NCI-H1930 (cell line): ENCODE measurements at places on chromosomes 11 and 22.
A peak's percentile ranks its signal among the peaks of the same experiment; 100 is the strongest.

GRCh38 chr11:788953-789940 lies 643 bp downstream of the CEND1 start:
- DNase-seq: no peak

GRCh38 chr22:19430890-19431541 lies 517 bp downstream of the HIRA start:
- DNase-seq: no peak

DNA sequence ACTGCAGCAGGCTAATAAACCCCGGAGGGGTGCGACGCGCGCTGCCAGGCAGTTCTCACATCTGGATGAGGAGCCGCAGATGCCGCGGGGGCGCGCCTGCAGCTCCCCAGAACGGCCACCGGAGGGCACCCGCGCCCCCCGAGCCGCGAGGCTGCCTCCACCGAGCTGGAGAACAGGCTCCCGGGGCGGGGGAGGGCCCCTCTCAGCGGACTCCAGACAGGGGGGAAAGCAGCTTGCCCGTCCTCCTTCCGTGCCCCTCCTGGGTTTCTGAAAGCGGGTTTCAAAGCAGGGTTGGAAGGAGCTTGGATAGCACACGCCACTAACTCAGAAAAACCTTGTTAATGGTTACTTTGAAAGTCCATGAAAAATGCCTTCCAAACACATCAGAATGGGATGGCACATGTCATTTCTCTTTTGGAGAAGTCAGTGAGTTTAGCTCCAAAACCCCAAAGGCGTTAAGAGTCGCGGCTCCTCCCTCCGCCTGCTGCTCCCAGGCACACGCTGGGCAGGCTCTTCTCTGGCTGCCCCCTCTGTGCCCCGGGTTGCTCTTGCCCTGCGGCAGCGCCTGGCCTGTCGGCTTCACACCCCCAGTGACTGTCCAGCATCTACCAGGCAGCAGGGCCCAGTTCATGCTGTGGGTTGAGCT lies 317.8 kb downstream of the NTM start:
- peak; percentile 8 for DNase-seq

DNA sequence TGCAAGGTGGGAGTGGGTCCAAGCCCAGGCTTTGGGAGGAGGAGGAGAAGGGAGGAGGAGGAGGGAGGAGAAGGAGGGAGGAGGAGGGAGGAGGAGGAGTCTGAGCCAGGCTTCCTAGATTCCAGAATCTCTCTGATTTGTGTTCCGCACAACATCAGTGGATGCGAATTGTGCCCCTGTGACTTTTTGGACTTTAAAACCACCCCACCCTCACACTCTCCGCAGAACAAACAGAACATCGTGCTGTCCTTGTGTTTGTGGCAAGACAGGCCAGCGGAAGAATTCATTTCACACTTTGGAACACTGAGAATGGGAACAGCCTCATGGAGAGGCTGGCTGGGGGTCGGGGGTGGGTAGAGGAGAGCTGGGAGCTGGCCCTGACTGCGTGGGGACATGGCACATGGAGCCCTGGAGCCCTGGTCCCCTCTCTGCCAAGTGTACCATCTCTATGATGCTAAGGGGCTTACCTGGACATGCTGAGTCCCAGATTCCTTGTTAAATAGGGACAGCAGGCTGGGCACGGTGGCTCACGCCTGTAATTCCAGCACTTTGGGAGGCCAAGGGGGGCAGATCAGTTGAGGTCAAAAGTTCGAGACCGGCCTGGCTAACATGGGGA lies 16.4 kb upstream of the SHANK2 start:
- no peak for DNase-seq

GRCh38 chr22:43852573-43853327 lies 9.6 kb downstream of the SULT4A1 start:
- no peak for DNase-seq

- no peak for DNase-seq
These were observed 42.6 kb upstream of the SHANK2 start for GRCh38 chr11:71294846-71295600.

DNA sequence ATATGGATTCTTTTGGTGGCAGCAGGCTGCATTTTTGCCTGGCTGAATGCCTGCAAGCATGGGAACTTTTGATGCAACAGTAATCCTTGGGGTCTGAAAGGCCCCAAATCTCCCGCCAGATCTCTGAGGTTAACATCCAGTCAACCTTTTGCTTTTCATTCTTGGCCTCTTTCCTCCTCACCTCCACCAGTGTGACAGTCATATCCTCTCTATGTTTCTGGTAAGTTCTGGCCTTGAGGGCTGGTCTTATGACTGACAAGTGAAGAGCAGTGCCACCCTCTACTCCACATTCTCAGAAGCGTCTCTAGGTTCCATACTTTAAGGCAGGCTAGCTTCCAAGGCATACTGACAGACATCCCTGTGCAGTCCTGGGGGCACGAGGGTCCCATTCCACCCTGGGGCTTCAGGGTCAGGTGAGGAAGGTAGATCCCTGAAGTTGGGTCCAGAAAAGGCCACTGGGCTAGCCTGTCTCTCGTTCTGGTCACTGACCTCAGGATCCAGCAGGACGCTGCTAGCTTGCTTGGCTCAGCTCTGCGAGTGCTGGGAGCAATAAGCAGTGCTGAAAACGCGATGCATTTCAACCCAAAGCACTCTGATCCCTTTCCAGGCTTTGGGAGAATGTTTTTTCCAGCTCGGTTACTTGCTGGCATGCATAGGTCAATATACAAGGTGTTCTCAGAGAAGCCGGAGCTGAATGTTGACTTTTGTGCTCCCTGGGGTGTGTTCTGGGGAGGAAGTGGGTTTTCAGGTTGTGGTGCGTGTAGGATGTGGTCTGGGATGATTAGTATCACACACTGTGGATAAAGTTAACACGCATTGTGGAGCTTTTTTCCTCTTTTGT lies 75.2 kb downstream of the PTPRJ start:
- no peak for DNase-seq

- DNase-seq: no peak
These were observed 13.9 kb downstream of the OVCH2 start for GRCh38 chr11:7692426-7692825.

DNA sequence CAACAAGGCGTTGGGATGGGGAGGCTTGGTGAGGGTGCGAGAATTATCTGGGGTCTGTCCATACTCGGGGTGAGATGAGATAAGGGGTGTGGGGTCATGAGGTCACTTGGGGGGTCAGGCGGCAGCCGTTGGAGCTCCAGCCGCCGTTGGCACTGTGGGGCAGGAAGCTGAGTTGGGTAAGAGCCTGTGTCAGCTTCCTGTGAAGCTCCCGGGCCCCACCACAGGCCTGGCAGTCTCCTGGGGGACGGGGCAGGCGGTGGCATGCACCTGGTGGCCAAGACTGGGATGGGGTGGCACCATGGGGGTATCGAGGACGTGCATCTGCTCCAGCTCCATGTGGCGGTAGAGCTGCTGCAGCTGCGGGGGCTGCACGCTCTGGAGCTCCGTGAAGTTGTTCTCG lies 7.1 kb upstream of the MYBPC3 start:
- no peak for DNase-seq

GRCh38 chr22:28780296-28780695 lies 7.8 kb downstream of the CCDC117 start:
- DNase-seq: no peak
